ENCODE measurements at places on chromosomes 3 and 15.

DNA sequence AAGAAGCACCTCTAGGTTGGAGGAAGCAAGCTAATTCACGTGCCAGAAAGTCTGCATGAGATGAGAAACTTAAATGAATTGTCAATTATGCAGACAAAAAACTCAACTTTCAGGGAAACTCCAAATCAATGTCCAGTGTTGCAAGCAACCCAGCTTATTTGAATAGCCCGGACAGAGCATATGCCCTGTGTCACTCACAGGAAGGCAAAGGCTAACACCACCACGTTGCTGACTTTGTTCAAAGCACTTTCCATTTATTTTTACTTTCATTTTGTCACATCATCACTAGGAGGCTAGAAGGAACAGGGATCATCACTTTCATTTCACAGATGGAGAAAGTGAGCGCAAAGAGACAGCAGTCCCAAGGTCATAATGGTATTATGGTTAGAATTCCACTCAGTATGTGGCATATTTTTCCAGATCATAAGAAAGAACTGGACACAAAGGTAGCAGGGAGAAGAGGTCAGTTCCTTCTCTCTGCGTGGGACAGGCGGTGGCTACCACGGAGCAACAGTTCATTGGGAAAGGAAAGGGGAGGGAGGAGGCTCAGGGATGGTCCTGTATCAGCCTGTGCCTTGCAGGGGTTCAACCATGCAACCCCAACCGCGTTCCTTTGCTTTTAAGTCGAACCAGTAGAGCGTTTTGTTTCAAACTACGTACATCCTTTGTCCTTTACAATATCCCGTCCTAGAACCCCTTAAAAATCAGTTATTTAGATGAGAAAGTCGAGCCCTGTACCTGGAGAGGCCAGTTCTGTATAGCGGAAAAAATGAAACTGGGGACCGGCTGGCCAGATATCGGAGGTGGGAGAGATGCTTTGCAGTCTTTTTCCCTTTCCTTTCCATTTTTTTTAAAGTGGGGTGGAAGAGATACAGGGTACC lies 1.1 kb downstream of the HEG1 start:
- DNase-seq, result no peak

- no peak for DNase-seq
Observed at GRCh38 chr15:42723068-42723467, 13.9 kb downstream of the CDAN1 start.

- DNase-seq, result no peak
Observed at GRCh38 chr3:65902304-65902793, 136.4 kb downstream of the MAGI1 start.

- DNase-seq, result no peak
Observed at GRCh38 chr3:56621681-56622080, 61.4 kb downstream of the TASOR start.

DNA sequence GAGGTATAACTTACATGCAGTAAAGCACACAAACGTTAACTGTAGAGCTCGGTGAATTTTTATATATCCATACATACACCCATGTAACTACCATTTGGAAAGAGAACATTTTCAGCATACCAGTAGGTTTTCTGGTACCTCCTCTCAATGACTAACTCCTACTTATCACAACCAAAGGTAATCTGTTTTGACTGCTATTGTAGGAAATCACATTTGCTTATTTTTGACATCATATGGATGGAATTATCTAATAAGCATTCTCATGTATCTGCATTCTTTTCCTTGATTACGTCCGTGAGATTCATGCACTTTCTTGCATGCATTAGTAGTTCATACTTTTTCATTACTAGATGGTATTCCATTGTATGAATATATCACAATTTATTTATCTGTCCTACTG lies 76.8 kb downstream of the CSNK1G1 start:
- DNase-seq, result no peak

DNA sequence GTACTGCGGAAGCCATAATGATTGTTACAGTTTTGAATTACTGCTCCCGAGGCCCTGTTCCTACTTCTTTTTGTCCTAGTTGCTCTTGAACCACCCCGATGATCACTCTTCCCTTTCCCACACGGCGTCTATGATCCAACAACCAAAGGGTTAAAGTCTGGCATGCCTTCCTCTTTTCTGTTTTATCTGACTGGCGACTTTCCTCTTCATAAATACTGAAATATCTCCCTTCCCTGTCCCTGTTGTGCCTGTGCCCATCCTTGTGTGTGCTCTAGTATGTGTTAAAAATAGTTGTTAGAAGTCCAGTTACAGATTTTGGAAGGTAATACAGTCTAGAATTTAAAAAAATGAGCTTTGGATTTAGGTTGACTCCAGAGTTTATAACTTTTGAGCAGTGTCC lies 83.6 kb downstream of the AKAP13 start:
- DNase-seq, result no peak

DNA sequence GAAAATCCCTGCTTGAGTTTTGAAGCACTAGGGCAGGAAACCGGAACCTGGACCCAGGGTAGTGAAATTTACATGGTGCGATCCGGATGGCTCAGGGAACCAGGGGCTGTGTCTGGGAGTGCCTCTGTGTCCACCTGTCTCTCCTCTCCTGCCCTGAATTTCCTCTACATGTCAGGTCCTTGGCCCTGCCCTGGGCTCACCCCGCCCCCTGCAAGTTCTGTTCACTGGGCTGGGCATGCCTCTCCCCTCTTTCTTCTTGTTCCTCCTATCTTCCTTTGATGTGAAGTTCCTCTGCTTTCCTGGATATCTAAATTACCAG lies 435.9 kb upstream of the RBMS3 start:
- DNase-seq, result no peak

All from left ventricle myocardium superior (tissue), 1 donor.